ENCODE measurements at places on chromosomes 5 and 9.

DNA sequence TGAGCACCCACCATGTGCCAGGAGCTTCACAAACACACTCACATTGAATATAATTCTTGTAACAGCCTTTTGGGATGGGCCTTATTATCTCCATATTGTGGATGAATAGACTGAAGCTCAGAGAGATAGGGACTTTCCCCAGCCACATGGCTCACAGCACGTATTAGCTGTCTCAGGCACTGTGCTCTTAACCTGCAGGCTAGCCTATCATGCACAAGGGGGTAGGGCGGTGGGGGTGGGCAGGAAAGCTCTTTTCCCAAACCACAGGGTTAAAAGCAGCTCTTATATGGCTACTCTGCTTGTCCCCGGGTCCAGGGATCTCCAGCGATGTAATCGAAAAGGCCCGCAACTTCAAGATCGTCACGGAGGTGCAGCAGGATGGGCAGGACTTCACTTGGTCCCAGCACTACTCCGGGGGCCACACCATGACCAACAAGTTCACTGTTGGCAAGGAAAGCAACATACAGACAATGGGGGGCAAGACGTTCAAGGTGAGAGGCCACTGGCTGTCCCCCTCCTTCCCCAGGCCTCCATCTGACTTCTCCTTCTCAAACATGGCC is 2.6 kb downstream of the FABP6 start:
- no peak for DNase-seq

DNA sequence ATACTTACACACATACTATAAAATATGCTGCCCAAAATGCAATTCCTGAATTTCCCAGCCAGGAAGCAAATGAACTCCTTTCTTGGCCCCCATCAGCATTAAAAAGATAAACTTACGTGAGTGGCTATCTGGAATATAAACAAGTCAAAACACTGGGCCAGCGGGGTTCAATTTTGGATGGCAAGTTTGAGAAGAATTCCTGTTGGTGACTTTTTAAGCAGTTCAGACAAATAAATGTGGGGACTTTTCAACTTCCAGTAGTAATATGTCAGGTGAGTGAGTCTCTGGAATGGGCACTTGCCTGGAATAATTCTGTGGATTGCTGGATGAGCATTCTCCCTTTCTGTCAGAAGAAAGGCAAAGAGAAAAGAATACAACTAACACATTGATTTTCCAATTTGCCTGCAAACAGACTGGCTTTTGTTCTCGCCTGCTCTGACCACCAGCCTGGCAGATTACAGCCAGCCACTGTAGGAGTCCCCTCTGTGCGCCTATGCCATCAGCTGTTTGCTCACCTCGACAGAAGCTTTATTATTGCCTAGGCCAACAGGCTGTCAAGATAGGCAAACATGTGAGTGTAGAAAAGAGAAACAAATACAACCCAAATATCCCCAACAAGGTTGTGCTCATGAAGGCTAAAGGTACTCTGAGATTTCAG is 78.6 kb downstream of the MRPS27 start:
- DNase-seq: no peak

DNA sequence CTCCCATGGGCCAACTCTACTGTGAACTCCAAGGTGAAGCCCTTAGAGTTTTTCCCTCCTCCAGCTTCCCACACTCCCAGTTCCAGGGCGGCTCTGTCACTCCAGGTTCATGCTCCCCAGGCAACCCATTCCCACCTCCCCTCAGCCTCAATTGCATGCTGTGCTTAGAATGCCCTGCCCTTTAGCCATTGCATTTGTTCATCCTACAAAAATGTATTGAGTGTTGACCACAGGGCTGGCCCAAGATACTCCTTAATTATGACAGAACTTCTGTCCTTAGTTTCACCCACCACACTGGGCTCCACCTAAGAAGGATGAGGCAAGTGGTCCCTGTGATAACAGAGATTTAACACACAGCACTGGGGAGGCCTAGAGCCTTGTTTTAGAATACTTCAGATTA is 236.1 kb downstream of the ADAMTSL1 start:
- DNase-seq: no peak

DNA sequence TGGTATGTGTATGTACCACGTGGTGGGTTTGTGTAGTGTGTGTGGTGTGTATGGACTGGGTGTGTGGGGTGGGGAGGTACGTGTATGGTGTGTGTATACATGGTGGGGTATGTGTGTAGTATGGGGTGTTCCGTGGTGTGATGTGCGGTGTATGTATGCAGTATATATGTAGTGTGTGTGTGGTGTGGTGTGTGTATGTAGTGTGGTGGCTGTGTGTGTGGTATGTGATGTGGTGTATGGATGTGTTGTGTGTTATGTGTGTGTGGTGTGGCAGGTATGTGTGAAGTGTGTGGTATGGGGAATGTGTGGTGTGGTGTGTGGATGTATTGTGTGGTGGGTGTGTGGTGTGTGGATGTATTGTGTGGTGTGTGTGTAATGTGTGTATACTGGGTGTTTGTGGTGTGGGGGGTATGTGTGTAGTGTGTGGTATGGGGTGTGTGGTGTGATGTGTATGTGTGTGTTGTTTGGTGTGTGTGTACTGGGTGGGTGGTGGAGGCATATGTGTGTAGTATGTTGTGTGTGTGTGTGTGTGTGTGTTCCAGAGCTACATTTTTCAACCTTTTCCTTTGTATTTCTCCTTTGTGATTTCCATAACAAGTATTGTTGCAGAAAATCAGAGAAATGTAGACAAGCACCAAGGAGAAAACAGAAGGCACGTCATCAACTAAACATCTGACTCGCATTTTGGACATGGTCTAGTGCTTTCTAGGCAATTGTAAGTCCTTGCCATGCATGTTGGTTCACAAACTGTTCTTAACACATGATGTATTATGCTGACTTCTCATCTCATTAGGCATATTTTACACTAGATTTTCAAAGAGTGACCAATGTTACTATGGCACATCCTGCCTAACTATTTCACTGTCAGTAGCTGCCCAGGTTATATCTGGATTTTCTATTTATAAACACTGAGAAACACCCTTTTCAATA is 13.2 kb downstream of the SEMA4D start:
- DNase-seq: no peak
